ENCODE measurements at places on chromosomes 5 and 9.

DNA sequence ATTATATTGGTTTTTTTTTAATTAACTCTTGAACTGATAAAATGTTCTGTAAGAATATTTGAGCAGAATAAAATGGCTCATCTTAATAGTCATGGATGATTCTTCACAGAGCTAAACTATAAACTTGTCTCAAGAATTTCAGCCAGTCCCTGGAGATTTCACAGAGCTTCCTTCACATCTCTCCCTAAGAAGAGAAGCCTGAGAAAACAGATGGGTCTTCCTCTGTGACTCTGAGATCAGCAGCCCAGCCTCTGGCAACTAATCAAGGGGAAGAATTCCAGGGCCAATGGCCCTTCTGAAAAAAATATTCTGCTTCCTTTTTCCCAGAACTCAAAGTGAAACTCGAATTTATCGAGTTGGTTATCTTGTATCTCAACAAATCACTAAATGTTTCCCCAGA, 122.2 kb upstream of the ITGA1 start:
- DNase-seq: no peak

- DNase-seq: no peak
Measured at GRCh38 chr9:15529566-15530324, 19.0 kb upstream of the PSIP1 start.

- no peak for DNase-seq
Measured at GRCh38 chr5:130550562-130550928, 614.5 kb downstream of the HINT1 start.

GRCh38 chr5:134026521-134027287, 21.9 kb upstream of the VDAC1 start:
- peak; percentile 40 for DNase-seq

DNA sequence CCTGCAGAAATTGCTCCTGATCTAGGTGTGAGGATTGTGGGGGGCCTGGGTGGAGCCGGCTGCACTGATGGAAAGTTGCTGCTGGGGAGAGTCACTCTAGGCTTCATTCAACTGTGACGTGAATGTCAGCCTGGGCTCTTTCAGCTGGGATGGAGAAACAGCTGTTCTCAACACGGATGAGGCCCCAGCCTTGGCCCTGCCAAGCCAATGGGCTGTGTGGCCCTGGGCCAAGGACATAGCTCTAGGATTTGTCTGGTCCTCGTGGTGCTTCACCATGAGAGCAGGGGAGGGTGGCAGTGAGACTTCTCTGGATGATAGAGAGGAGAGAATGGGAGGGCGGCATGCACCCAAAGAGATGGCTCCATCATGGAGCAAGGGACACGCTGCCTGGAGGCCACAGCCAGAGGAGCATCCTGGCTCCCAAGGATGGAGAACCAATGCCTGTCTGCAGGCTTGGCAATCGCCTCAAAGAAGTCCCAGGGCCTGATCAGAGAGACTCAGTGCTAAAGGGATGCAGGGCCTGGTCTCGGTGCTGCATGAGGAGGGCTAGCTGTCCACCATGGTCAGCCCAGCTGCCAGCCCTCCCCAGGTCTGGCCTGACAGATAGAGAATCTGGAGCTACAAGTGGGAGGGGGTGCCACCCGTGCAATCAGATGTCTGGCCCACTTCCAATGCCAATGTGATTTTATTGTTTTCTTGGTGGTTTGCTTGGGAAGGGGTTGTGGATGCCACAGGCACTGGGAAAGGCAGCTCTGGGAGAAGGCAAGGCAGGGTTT, 141.0 kb downstream of the GADD45G start:
- no peak for DNase-seq

DNA sequence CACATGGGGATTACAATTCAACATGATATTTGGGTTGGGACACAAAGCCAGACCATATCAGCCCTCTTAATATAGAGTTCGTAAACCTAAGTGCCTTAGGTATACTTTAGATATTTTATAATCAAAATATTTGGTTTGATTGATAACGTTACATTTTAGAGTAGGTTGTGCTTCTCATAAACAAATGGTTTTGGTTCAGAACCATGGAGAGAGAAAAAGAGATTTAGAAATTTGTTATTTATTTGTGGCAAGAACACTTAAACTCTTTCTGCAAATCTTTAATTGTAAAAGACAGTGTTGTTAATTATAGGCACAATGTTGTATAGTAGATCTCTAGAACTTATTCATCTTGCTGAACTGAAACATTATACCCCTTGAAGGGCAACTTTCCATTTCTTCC, 298.8 kb downstream of the TENT4A start:
- no peak for DNase-seq

- no peak for DNase-seq
Measured at GRCh38 chr5:10678244-10678643, 82.8 kb downstream of the DAP start.

- no peak for DNase-seq
Measured at GRCh38 chr9:110015759-110016158, 192.2 kb downstream of the C9orf152 start.

GRCh38 chr5:82595113-82595512, 317.0 kb upstream of the RPS23 start:
- no peak for DNase-seq

DNA sequence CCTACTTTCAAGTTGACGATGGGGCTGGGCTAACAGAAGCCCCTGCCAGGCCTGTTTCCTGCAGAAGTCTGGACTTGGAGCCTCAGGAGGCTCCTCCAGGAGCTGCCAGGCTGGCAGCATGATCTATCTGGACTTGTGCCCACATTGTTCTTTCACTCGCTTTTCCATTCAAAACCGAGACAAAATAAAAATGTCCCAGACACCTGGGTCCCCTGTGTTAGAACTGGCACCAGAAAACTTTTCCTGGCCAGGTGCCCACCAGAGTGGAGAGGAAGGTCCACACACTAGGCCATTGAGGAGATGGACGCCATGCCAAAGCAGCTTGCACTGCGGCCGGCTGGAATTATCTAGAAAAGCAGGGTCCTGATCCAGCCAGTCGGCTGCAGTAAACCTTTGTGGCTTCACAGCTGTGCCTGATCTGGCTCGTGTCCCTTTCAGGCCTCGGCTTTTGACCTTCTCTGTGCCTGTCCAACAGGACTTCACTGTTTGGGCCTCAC, 78.2 kb downstream of the GCNT1 start:
- DNase-seq: no peak

DNA sequence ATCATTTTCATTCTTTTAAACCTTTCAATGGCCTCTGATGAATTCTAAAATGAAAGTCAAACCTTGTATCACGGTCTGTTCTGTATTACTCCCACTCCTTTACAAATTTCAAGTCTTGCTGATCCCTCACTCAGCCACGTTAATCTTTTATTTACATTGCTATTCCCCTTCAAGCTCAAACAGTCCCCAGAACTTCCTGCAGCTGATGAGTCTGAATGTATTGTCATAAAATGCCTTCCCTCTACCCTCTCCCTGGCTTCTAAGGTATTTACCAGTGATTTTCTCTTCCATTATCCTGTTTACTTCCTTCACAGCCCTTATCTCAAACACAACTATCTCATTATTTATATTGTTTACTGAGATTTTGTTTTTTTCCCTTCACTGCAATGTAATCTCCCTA, 562.3 kb upstream of the C9orf72 start:
- DNase-seq: no peak

DNA sequence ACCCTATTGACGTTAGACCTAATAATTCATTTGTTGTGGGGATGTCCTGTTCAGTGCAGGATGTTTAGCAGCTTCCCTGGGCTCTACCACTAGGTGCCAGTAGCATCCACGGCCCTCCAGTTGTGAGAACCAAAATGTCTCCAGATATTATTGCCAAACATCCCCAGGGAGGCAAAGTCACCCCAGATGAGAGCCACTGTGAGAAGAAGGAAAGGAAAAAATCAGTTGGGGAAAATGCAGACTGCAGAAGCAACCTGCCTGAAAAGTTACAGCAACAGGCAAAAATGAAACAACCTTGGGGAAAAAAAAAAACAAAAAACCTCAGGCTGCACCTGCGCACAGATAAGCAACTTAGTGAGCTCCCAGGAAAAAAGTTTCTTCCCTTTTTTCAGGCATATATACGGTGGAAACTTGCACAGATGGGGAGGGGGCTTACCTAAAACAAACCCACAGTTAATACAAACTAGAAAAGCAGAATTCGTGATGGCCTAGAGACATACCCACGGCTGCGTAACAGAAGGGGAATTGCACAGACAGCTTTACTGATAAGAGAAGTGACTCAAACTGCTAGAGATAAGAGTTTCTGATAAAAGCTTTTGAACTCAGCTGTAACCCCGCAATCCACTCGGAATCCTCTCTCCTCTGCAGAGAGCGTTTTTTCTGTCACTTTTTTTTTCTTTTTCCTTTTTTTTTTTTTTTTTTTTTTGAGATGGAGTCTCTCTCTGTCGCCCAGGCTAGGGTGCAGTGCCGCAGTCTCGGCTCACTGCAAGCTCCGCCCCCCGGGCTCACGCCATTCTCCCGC, 29.8 kb upstream of the FBP1 start:
- peak; percentile 40 for DNase-seq

GRCh38 chr5:111345731-111346130, 121.5 kb downstream of the CAMK4 start:
- DNase-seq: peak; percentile 64

- no peak for DNase-seq
Measured at GRCh38 chr5:119357270-119357669, 1.5 kb downstream of the TNFAIP8 start.

- no peak for DNase-seq
Measured at GRCh38 chr5:177276886-177277285, 26.6 kb downstream of the RAB24 start.

GRCh38 chr5:32909207-32909606, 198.1 kb downstream of the NPR3 start:
- no peak for DNase-seq

DNA sequence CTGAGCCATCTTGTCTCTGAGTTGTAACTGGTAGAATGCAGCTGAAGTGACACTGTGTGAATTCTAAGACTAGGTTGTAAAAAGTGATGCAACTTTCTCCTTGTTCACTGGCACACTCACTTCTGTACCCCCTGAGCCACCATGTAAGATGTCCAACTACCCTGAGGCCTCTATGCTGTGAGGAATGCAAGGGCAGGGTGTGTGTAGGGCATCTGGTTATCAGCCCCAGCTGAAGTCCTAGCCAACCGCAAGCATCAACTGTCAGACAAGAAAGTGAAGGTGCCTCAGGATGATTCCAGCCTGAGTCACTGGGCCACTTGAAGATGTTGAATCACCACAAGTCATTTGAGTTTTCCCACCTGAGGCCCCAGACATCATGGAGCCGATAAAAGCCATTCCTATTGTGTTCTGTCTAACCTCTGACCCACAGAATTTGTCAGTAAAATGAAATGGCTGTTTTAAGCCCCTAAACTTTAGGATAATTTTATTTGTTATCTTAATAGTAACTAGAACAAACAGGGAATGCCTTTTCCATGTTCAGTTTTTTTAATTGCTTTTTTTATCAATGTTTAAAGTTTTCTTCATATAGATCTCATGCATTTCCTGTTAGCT, 18.7 kb upstream of the RHOBTB3 start:
- DNase-seq: no peak

GRCh38 chr5:34043099-34043876, at the start of gene C1QTNF3:
Gene C1QTNF3, minus strand, starts transcription at chr5:34043213. Its CDS starts 88 bp downstream, at chr5:34043125.
- no peak for DNase-seq

- no peak for DNase-seq
Measured at GRCh38 chr5:43207601-43208000, 15.6 kb downstream of the NIM1K start.
